ENCODE measurements at places on chromosomes 5 and 9.

GRCh38 chr5:71839096-71839884, 120.2 kb downstream of the CARTPT start:
- no peak for DNase-seq

DNA sequence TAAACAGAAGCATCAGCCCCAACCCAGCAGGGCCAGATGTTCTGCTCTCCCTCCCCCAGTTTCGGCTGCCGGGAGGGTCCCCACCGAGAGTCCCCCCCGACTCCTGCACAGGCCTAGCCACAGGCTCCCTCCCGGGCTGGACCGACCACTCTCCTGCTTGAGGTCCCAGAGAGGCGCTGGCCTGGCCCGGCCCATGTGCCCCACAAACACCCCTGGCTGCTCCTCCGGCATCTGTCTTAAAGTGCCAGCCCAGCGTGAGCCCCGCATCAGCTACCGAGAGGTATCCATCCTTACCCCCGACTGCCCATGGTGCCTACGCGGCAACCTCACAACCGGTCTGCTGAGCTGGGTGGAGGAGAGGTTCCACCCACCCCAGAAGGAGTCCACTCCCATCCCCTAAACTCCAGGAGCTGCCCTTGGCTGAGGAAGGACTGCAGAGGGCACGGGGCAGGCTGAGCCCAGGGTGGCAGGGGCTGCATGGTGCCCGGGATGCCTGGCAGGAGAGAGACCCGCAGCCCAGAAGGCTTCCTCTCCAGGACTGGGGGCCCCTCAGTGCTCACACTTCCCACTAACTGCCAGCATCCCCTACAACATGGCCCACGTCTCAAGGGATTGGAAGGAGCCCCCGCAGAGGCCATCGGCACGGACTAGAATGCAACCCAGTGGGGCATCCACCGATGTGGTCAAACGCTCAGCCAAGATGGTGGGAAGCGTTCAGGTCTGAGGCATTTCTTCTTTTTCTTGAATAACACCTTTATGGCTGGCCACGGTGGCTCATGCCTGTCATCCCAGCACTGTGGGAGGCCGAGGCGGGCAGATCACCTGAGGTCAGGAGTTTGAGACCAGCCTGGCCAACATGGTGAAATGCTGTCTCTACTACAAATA, 15.6 kb upstream of the EGFL7 start:
- no peak for DNase-seq

- no peak for DNase-seq
Observed at GRCh38 chr5:137791799-137792198, 37.6 kb upstream of the HNRNPA0 start.

GRCh38 chr5:147481874-147482705, 27.8 kb downstream of the DPYSL3 start:
- no peak for DNase-seq

DNA sequence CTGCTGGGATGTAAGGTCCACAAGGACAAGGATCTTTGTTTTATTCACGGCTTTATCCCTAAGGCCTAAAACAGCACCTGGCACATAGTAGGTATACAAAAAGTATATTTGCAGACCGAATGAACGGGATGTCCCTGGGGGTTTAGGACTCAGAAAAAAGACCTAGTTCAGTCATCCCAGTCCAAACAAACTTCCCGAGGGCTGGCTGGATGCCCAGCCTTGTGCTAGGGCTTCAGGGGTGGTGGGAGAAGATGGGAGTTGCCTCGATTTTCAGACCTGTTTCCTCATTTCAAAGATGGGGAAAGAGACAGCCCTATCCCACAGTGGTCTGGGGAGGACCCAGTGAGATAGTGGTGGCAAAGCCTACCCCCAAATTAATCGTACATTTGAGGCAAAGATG, 3.0 kb upstream of the PROB1 start:
- no peak for DNase-seq

- DNase-seq = no peak
Observed at GRCh38 chr5:884345-885126, 8.1 kb downstream of the BRD9 start.

GRCh38 chr9:129202613-129203555, 24.8 kb upstream of the IER5L start:
- DNase-seq = peak; percentile 86

Measured in neural crest cell (in vitro differentiated cells).